ENCODE measurements at places on chromosomes 13 and 19. TPM values are rescaled to one million over a fixed set of nuclear protein-coding genes. Genes with fewer than 3 reads are reported as not detected.

The ENOX1 gene
- total RNA-seq = 1.5 TPM

The ZNF575 gene
- 2.3 TPM for total RNA-seq

The B3GLCT gene
- 13.7 TPM for total RNA-seq

The HTR2A gene
- total RNA-seq = 0.71 TPM

The VSTM2B gene
- total RNA-seq = not detected

- peak; percentile 74 for DNase-seq
Measured at GRCh38 chr19:43594710-43595604, 977 bp downstream of the IRGQ start.

DNA sequence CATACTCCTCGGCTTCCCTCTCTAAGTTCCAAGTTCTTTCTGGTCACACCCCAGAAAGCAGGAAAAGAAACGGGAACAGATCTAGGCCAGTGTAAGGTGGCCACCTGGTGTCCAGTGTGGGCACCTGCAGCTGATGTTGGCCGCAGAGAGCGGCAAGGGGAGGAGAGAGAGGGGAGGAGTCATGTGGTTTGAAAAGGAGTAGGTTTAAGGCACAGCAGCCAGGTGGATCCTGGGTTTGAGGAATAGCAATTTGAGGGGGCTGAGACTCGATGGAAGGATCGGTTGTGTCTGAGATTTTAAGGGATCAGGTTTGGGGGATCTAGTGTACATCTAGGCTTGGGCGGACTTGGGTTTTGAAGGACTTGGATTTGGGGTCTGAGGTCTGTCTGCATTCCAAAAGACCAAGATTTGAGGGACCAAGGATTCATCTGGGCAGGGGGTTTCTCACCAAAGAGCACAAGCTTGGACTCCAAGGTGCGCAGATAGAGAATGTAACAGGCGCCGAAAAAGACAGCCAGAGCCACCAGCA is 1.2 kb downstream of the RABAC1 start:
- DNase-seq = peak; percentile 84

DNA sequence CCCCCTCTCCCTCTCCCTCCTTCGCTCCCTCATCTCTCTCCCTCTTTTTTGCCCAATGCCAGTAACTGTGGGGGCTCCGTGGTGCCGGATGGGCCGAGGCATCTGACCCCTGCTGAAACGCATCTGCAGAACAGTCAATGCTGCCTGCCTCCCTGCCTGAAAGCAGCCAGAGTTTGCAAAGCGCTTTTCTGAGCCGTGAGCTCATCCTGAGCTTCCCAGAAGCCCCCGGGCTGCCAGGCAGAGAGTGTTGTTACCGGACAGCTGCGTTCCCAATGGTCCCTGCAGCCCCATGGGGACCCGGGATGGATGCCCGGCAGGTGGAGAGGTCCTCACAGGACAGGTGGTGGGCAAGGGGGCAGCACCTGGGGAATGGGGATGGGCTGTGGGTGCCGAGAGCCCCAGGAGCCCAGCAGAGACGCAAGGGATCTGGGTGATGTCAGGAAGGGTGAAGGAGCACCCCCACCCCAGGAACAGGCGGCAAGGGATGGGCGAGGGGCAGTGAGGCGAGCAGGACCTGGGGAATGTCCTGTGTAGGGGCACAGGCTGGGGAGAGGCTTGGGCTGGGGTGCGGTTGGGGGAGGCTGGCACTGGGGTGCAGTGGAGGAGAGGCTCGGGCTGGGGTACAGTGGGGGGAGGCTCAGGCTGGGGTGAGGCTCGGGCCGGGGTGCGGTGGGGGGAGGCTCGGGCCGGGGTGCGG is 33.0 kb downstream of the GPX4 start:
- DNase-seq = no peak

DNA sequence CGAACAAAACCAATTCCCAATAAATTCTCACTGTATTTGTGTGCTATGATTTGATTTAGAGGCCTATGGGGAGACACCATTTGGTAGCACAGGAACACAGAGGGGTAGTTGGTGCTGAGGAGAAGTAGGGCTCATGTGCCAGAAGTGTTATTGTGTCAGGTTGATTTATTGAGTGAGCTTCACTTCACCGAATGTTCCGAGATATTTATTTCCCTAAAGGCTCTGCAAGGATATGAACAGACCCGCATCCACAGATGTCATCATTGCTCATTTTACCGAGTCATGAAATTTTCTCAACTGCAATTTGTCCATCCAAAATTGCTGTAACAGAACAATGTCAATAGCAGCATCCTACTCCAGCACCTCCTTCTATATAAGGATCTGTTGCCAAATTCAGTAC is 69.5 kb downstream of the DACH1 start:
- no peak for DNase-seq

All from lung (tissue), 17 donors.